ENCODE measurements at places on chromosomes 16 and 17.
A peak's percentile ranks its signal among the peaks of the same experiment; 100 is the strongest.

DNA sequence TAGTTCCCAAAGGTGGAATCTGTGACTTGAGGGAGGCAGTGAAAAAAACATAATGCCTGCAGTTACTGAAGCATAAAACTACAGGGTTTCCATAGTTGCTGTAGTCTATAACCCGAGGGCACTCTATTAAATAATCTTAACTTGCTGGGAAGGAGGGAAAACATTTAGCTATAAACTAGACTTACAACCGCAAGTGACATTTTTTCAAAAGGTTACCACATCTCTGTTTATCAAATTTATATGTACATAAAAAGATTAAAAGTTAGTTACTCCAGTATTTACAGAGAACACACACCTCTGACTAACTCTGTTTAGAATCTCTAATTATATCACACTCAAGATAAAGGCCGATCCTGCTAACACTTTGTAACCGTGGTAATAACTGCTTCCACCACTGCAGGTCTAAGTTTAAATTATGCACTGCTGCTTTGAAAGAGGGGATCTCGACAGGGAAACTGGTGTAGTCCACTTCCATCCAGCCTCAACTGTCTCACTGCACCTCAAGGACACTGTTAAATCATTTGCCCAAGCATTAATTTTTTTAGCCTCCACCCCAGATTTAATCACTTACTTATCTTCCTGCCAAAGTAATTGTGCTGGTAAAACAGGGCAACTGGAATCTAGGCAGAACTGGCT lies 14.6 kb downstream of the KCNJ16 start:
- no peak for DNase-seq

DNA sequence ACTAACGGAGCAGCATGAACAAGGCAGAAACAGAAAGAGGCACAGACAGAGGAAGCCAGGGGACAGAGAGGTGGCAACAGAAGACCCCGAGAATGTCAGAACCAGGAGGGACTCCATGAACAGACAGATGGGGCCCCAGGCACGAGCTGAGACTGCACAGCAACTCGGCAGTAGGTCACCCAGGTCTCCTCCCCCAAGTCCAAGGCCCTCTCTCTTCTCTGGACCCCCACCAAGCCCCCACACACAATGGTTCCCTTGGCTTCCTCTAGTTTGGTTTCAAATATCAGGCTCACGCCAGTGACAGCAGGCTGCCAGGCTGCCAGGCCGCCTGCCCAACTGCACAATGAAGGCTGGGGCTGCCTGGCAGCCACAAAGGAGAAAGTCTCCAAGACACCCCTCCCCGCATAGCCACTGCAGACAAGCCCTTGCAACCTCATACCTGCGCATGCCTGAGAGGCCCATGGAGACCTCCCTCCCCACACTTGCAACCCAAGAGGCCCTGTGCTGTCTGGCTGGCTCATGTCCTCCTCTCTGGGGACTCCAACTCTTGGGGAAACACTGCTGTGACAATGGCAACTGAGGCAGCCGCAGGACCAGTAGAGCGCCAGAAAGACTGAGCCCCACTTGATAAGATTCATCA lies 54.8 kb downstream of the PIMREG start:
- DNase-seq, result no peak

DNA sequence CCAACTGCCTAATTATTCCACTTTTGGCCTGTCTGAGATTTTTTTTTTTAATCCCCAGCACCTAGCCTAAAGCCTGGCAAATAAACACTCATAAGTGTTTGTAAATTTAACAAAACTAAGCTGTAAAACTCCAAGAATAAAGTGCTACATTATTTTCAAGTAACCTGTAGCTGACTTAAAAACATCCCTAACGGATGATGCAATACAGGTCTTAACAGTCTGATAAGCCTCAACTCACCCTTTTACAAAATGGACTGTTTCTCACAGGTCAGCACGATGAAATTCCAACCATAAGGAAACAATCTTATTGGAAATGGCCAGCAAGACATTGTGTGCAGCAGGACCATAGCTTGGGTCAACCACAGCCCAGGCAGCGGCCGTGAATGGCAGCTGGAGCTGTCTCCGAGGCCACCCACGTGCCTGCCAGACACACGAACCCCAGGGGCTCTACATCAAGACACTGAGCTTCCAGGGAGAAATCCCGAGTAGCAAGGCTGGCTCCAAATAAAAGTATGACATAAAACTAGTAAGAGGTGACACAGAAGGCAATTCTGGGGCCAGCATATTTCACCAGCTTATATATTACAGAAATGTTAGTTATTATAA lies 58.9 kb downstream of the NDEL1 start:
- DNase-seq, result no peak

DNA sequence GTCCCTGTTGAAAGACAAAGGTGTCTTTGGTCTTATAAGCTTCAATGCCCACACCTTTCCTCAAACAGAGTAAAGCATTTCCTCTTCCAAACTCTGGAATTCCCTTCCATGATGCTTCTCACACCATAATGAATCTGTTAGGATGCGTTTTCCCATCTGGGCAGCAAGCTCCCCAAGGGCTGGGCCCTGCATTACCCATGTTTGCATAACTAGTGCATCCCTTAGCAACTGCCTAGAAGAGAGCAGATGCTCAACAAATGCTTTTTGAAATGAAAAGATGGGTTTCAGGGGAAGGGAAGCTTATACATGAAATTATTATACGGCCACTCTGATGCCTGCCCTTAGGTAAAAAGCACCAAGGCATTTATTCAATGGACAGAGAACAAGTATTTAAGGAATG lies 124.5 kb upstream of the CCL2 start:
- no peak for DNase-seq

DNA sequence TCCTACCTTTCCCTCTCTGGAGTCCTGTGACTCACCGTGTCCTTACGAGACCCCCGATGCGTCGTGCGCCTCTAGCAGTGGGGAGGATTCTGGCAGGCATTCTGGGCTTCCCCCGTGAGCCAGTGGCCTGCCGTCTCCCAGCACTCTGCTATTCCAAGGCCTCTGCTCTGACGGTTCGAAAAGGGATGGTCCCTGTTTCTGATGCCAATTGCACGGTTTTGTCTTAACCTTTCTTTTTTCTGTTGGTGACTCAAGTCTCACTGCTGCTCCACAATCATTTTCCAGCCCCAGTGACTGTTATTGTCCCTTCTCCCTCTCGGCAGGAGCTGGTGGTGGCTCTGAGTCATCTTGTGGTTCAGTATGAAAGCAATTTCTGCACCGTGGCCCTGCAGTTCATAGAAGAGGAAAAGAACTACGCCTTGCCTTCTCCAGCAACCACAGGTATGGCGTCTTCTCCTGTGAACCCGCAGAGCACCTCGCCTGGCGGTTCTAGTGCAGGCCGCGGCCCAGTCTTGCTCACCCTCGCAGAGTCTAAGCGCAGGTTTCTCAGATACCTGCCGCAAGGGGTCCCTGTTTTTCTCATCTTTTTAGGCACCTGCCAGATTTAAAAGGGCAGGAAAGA lies 100.1 kb upstream of the CHMP6 start:
- DNase-seq, result peak; percentile 67

GRCh38 chr17:28018439-28019070 lies 23.9 kb upstream of the NLK start:
- DNase-seq, result no peak

DNA sequence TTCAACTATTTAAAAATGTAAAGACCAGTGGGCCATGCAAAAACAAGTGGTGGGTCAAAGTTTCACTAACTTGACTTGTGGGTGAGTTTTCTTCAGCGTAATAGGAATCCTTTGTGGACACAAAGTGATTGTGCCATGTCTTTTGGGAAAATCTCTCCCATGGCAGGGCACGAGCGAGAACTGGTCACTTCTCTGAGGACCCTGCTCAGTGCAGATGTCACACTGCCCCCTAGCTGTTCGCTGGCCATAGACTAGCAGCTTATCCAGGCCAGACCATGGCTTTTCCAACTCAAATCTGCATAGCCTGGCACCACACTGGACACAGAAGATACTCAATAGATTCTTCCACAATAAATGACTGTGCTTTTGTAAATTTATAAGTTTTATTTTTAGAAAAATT lies 306.0 kb upstream of the CCL2 start:
- no peak for DNase-seq

DNA sequence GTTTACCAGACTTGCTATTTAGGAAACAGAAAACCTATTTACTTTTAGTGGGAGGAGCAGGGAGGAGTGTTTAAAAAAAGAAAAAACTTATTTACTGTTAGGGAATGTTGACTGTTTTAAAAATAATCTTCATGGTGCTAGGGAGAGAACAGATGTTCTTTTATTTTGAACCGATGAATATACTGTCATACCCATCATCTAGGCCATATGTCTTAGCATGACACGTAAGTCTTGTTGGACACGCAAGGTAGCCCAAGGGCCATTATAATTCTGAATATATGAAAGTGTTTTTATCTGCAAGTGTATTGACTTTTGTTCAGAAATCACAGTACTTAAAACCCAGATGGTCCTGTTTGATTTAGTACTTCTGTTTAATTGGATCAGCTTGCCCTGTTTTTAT lies 11.6 kb downstream of the WIPF2 start:
- DNase-seq, result no peak

DNA sequence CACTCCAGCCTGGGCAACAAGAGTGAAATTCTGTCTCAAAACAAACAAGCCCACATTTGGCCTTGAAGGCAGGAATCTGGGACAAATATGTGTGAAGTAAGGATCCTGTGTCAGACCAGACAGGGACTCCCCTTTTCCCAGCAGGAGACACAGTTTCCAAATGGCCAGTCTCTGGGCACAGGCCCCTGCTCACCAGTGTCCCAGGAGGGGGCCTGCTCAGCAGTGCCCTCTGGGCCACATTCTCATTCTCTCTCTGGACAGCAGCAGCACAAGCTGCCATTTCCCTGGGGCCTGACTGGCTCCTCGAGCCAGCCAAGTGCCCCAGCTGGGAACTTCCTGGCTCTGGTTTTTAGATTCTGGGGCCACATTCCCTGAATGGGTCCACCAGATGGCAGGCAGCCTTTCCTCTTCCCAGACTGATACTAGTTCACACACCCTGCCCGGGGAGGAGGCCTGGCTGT lies 11.7 kb upstream of the MNT start:
- no peak for DNase-seq

DNA sequence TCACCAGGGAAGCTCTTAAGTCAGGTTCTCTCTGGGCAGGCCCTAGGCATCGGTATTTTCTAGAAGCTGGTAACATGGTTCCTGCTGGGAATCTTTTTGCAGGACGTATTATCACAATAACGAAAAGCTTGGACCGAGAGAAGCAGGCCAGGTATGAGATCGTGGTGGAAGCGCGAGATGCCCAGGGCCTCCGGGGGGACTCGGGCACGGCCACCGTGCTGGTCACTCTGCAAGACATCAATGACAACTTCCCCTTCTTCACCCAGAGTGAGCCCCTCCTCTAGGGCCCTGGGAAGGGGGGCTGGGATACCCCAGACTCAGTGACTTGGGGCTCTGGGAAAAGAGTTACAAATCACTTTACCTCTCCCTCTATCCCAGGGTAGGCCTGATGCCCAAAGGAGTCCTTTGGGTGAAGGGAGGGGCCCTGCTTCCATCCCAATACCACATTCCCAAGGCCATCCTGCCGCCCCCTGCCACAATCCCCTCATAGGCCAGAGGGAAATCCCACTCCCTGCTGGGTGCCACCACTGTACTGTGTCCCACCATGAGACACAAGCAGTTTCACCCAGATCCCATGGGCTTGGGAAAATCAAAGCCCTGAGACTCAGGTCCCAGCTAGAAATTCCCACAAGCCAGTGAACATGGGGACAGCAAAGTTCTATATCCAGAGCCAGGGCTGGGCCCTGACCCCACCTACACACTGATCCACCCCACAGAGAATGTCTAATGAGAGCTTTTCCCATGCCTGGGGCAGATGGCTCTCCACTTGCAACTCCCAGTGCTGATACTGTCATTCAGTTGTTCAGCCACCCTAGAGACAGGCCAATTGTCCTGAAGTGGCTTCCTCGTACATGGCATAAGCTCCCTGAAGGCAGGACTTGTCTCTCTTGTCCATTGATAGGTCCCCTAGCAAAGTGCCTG lies 23.0 kb downstream of the CDH5 start:
- DNase-seq, result no peak

DNA sequence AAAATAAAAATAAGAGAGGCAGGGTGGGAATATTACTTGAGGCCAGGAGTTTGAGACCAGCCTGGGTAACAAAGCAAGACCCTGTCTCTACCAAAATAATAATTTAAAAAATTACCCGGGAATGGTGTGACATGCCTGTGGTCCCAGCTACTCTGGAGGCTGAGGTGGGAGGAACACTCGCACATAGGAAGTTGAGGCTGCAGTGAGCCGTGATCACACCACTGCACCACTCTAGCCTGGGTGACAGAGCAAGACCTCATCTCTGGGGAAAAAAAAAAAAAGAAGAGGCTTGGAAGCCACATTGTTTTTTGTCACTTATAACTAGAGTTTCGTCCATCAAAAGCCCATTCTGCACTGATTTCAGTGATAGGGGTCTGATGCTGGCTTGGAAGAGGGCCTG lies 3.3 kb upstream of the TMEM235 start:
- DNase-seq, result no peak

DNA sequence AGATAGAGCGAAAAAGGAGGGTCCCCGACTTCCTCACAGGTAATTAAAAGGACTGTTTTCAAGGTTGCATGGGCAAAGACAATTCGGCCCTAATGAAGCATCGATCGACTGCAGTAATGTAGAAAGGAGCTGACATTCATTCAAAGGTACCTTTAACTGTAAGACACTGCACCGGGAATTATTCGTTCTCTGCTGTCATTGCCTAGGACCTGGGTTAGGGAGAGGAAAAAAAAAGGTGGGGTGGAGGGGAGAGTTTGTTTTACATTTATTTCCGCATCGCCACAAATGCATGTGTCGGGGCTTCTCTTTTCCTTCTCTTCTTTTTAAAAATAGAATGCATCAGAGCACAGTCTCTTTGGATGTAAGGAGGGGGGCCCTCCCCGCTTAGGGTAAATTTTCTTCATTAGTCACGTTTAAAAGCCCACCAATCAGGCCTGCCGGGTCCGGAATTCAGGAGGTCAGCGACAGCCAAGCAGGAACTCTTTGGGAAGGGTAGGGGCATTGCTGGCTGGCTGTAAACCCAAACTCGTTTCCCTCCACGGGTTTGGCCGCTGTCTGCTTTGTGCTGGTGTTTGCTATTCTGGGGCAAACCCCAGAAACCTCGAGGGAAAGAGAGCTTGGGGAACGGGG lies 496.2 kb upstream of the ZFHX3 start:
- DNase-seq, result no peak

- no peak for DNase-seq
Measured at GRCh38 chr17:72529386-72529785, 408.6 kb downstream of the SOX9 start.

GRCh38 chr16:11181899-11182279 lies 74.1 kb downstream of the SOCS1 start:
- DNase-seq, result peak; percentile 74

- peak; percentile 92 for DNase-seq
Measured at GRCh38 chr16:71882505-71883167, 1.3 kb downstream of the ZNF821 start.

GRCh38 chr16:84026606-84027005 lies 16.0 kb downstream of the SLC38A8 start:
- DNase-seq, result no peak

DNA sequence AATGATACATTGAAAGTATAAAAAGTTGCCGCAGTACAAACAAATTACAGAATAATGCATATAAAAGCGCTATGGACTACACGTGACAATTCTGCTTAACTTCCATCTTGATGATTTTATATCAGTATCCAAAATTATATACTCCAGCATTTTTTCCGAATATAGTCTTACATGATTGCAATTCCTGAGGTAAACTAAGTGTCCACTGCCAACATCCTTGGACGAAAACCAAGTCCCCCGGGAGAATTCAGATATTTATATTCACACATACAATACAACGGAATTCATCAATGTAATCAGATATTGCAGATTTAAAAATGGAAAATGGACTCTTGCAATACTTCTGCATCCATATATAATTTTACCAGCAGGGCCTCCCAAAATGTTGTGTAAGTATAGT lies 8.9 kb upstream of the MYH11 start:
- no peak for DNase-seq

All from CD4-positive, alpha-beta T cell treated with Interleukin-4 for 1 hour (primary cell).